ENCODE measurements at places on chromosomes 13 and 19.
A peak's percentile ranks its signal among the peaks of the same experiment; 100 is the strongest.

DNA sequence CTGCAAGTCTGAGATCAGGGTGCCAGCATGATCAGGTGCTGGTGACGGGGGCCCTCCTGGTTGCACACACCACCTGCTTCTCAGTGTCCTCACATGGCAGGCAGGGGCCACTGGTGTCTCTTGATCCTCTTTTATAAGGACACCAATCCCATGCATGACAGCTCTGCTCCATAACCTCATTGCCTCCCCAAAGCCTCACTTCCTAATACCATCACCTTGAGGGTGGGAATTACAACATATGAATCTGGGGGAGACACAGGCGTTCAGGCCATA is 15.0 kb upstream of the MIER2 start:
- no peak for DNase-seq

DNA sequence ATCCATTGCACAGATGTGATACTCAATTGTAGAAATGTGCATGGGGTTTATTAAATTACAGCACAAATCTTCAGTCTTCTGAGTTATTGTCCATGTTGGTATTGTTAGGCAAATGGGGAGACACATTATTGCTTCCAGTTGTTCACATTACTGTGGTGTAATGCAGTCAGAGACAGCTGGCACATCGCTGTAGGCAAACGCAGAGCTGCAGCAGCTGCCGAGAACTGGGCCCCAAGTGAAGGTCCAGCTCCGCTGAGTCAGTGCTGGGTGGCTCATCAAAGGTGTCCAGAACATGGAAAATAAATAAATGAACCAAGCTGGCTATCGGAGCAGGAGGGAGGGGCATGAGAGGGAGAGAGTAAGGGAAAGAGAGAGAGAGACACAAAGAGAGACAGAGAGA is 299.1 kb upstream of the OBI1 start:
- DNase-seq, result no peak

GRCh38 chr13:76799696-76800095 is 86.5 kb downstream of the KCTD12 start:
- no peak for DNase-seq

GRCh38 chr13:92312823-92313222 is 913.8 kb upstream of the GPC6 start:
- DNase-seq, result no peak

DNA sequence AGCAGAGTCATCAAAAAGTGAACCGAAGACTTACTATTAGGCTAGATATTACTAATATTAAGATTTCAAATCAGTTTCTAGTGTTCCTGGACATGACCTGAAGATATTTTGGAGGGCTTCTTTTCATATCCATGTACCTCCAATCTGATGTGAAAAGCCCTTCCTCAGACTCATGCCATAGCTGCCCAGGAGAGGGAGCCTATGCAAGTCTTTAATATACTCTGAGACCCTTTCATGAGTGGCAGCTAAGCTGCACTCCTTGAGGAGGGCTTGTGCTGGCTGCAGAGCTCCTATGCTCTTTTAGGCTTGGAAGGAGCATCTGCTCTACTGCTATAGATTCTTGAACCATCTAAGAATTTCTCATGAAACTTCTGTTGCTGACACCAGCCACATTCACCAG is 715.3 kb downstream of the OLFM4 start:
- DNase-seq, result no peak

- no peak for DNase-seq
These were observed 401.2 kb downstream of the SPRY2 start for GRCh38 chr13:79939689-79940088.

DNA sequence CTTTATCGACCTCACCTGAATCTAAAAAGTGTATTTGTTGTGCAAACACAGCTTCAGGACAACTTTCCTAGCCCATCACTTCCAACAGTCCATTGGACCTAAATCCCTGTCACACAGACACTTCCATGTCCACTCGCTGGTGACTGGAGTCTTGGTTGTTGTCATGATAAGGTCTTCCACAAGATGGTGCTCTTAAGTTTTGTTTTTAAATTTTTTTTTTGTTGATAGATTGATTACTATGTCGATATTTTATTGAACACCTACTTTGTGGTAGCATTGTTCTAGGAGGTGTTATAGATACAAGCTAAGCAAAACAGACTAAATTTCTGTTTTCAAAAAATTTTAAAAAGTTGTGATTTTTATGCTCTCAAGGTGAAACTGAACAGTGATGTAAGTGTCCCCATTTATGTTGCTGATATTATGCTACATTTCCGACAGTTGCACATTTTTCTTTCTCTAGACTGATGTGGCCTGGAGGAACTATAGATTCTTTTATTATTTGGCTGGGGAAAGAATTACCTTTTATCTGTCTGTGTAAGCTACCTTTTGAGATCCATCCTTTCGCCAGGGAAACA is 8.1 kb upstream of the ERICH6B start:
- DNase-seq, result no peak

DNA sequence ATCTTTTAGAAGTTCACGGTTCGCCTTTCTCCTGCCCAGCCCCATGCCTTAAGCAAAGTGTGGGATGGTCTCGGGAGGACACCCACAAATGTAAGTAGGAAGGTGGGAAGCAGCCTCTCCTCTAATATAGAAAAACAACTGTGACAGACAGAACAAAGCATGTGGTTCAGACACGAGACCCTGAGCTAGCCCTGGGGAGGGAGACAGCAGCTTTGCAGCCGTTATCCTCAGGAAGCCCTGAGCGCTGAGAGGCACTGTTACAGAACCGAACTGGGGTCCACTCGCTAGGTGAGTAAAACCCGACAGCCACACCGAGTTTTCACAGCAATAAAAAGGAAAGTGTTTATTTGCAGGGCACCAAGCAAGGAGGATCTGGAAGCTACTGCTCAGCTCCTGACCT is 210.6 kb downstream of the UQCRFS1 start:
- DNase-seq, result no peak

DNA sequence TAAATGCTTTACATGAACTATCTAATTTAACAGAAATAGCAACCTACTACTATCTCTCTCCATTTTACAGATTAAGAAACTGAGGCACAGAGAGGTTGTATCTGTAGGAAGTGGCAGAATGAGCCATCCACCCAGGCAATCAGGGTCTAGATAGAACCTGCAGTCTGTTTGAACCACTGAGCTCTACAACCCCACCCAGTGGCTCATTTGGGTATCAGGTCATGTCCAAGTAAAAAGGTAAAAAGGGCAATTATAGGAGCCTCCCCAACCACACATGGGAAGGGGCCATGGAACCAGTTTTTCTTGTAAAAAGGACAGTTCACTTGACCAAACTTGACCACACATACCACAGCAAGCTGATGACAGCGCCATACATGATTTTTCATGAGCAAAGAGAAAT is 92.9 kb upstream of the SGCG start:
- no peak for DNase-seq

DNA sequence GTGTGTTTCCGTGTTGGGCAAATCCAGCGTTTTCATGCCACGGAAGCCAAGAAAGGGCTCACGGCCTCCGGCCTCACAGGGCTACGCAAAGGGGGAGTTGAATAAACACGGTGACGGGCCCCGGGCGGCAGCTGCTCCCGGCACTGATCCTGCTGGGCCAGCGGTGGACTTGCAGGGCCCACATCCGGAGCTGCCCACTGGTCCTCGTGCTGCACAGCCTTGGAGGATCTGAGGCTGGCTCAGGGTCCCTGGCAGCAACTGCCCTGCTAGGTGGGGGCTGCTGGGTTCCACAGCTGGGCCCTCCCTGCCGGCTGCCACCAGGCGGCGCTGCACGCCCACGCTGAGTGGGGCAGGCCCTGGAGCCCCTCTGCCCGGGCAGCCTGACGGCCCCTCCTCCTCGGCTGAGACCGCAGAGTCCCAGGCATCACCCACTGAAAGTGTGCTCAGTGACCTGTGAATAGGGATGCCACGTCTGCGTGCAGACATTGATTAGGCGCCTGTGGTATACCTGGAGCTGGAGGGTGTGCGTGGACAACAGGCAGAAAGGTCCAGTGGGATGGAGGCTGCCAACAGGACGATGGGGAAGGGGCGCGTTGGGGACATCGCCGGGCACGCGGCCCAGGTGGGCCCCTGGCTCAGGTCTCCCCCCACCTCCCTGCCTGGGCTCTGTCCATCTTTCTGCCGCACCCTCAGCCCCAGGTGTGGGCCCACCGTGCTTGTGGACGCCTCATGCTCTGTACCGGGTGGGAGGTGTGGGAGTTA is 5.3 kb upstream of the HCN2 start:
- DNase-seq, result peak; percentile 40

- DNase-seq, result no peak
These were observed 4.3 kb upstream of the TMEM255B start for GRCh38 chr13:113754691-113755090.

DNA sequence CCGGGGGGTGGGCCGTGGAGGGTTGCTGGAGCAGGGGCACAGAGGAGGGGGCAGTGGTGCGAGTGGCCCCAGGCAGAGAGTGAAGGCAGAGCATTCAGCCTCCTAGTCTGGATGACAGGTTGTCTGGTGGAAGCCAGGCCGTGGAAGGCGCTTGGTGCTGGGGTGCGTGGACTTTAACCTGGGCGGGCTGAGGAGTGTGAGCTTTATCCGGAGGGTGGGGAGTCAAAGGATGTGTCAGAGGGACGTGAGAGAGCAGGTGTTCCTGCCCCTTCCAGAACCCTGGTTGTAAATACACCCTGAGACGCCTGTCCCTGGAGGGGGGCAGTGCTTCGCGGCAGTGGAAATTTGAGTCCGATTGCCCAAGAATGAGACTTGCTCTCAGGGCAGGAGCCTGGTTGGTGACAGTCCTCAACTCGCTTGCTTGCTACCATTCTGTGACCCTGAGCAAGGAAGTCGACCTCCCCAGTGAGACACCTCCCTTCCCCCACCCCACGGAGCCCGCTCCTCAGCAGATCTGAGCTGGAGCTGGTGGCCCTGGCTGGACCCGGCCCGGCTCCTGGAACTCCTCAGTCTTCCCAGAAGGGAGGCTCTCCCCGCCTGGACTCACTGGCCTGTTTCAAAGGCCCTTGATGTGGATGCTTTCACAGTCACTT is 2.3 kb downstream of the SPPL2B start:
- DNase-seq, result no peak

DNA sequence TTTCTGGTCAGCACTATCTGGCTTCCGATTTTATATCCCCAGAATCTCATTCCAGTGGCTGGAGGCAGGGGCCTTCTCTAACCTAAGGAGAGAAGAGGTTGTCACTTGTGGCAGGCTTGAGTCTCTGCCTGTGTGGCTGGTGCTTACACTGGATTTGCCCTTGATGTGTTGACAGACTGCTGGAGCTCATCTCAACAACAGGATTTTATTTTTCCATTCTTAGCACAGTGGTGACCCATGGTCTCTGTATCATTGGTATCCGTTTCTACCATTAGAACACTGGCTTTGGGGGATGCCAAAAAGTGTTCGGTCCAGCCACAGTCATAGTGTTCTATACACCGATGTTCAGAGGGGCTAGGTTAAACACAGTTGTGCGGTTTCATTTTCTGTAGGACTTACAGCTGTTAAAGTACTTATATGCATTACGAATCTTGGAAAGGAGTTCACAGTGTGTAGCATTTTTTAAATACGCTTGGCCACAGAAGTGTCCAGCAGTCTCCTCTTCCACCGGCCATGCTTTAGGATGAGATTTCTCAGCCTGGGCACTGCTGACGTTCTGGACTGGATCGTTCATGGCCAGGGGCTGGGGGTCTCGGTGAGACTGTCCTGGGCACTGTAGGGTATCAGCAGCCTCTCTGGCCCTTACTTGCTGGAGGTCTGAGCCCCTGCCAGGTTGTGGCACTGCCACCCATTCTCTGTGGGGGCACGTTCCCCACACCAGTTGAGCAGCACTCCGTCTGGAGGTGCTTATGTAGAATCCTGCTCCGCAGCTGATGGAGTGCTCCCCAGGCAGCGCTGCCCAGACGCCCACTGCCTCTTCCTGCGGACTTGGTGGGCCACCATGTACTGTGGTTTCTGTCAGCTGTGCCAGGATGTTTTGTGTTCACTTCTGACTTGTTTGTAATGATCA is 41.4 kb upstream of the TEX29 start:
- no peak for DNase-seq

Measured in stimulated activated CD4-positive, alpha-beta T cell treated with anti-CD3 and anti-CD28 coated beads, Interleukin-1b, Interleukin-23, amount 100 ng/mL, for 1 hour (primary cell).